ENCODE measurements at places on chromosomes 2 and 18. TPM values are rescaled to one million over a fixed set of nuclear protein-coding genes. Genes with fewer than 3 reads are reported as not detected.

The EMILIN1 gene
- 0.19 TPM for total RNA-seq

The GALNT3 gene
- total RNA-seq: 75.0 TPM

The RFX8 gene
- not detected for total RNA-seq

The NGEF gene
- total RNA-seq: 1.3 TPM

The PLA2R1 gene
- total RNA-seq: 5.8 TPM

The POTEC gene
- not detected for total RNA-seq

The ANO7 gene
- total RNA-seq: 8.0 TPM

The NOL4 gene
- not detected for total RNA-seq

The GPR55 gene
- total RNA-seq: not detected

The MALL gene
- 72.6 TPM for total RNA-seq

The RRM2 gene
- total RNA-seq: 154 TPM

GRCh38 chr2:20416723-20417122, 30.2 kb upstream of the RHOB start:
- DNase-seq: no peak

DNA sequence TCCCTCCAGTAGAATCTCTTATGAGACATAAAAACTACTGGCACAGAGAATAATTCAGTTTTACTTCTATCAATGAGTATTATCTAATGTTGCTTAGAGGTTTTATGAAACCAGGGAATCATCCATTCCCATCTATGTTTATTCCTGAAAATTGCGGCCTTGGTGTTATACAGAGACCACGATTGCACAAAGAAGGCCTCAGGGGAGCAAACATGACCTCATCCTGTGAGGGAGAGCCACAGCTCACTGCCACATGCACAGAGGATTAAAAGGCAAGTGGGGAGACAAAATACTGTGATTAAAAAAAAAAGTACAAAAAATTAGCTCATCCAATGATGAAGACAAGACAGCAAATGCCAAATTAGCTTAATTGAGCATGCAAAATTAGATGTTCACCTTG, 111.8 kb upstream of the SLC35G4 start:
- no peak for DNase-seq

DNA sequence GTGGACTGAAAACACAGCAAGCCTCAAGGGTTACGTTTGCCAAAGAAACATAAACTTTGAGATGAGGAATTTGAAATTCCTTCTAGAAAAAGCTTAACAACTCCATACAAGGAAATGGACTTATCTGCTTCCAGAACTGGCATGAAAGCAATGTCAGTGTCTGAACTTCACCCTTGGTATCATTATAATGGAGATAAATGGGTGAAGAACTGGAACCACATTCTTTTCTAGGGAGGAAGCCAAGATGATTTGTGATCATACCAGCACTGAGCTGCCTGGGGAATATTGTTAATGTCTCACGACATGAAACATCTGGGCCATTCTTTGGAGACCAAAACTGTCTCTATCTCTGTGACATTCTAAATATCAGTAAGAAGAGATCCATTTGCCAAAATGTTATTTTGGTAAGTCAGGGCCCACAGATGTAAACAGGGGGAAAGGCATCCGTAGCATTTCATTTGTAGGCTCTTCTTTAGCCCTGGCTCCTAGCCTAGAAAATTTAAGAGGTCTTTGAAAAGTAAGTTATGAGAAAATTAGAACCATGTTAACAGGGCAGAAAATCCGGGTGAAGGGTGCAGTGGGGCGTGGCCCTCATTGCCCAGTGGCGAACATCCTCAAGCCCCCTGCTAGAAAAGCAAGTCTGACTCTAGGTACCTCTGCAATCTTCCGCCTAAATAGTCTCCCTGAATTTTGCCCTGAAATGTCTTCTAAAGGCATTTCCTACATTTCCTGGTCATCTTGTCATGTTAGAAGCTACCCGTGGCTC, 295.3 kb upstream of the EPAS1 start:
- no peak for DNase-seq

DNA sequence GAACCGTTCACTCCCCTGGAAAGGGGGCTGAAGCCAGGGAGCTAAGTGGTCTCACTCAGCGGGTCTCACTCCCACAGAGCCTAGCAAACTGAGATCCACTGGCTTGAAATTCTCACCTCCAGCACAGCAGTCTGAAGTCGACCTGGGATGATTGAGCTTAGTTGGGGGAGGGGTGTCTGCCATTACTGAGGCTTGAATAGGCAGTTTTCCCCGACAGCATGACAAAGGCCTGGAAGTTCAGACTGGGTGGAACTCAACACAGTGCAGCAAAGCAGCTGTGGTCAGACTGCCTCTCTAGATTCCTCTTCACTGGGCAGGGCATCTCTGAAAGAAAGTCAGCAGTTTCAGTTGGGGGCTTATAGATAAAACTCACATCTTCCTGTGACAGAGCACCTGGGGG, 292.5 kb downstream of the NUP35 start:
- no peak for DNase-seq

GRCh38 chr2:58609326-58609725, 368.2 kb upstream of the FANCL start:
- DNase-seq: no peak

DNA sequence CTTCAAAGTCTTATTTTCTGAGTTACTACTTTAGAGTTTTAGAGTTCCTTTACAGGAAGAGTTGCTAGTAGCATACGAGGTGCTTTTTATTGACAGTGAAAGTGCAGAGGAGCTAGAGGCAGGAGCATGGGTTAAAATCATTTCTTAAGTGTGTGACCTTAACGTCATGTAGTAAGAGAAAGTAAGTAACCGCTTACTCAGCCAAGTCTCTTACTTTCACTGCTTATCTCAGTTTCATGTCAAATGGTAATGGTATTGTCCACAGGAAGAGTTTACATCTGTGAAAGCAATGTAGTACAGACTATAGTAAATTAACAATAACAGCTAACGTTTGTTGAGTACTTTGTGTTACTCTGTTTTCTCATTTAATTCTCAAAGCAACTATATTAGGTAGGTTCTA, 12.6 kb downstream of the NDUFAF7 start:
- no peak for DNase-seq

DNA sequence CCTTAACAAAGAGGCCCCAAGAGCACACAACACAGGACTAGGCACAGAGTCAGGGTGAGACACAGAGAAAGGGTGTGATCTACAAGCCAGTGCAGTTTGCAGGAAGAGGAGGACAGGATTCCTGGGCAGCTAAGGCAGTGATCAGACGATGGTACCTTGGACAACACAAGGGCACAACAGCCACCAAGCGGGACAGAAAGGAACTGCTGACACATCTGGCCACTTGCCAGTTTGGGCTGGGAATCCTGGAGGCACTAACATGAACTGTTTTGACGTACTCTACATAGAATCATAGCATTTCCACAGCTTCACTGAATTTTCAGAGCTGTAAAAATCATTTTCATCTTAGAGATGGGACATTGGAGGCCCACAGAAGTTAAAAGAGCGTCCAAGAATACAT, 221.5 kb upstream of the SLC35G4 start:
- DNase-seq: peak; percentile 76

DNA sequence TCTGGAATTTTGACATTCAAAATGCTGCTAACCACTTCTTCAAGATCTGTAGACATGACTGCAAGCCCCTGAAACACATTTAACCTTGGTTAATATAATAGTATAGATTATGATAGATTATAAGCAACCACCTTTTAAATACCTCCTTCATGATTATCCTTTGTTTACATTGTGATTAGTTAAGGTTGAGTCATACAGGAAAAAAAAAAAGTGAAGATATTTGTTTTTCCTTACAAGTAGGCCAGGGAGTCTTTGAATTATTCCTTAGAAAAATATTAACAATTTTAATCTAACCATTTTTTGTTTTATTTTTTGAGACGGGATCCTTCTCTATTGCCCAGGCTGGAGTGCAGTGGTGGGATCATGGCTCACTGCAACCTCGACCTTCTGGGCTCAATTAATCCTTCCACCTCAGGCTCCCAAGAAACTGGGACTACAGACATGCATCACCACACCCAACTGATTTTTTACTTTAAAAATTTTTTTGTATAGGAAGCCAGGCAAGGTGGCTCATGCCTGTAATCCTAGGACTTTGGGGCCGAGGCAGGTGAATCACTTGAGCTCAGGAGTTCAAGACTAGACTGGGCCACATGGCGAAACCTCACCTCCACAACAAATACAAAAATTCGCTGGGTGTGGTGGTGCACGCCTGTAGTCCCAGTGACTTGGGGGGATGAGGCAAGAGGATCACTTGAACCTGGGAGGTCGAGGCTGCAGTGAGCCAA, 99.4 kb downstream of the SLC39A10 start:
- DNase-seq: peak; percentile 26

DNA sequence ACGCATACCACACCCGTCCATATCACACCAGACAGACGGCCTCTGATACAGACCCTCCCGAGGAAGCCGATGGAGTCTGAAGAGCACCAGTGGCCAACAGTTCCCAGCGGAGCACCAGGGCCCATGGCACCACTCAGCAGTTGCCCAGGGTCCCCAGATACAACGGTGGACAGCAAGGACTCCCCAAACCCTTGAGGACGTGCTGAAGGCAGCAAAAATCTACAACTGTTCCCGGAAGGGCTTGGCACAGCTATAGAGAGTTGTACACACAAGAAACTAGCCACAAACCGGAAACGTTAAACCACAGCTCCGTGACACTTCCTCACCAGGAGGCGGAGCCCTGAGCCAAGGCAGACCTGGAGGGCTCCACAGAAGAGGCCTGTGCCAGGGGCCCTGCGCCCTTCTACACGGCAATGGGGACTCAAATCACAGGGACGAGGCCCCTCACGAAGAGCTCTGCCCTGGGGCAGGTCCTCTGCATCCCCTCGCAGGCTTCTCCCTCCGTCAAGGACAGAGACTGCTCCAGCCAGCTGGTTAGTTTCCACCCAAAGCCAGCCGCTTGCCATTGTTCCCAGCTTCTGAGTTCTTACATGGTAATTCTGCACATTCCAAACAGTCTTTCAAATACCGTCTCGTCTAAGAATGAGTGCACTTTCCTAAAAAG, 133.4 kb downstream of the HDAC4 start:
- peak; percentile 51 for DNase-seq

DNA sequence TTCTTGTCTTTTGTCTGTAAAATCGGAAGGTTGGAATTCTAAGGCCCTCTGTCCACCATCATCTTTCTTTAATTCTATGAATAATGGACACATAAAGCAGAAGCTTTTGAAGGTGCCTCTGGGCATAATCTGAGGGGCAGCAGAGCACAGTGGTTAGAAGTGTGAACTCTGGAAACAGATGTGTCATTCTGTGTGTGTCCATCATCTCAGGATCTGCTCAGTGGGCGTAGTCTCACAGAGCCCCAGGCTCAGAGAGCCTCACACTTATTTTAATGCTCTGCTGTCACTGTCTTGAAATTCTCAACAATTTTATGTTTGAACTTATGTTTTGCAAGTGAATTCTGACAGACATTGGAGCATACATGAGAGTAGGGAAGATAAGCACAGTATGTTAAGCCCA, 31.0 kb upstream of the CCDC93 start:
- no peak for DNase-seq

DNA sequence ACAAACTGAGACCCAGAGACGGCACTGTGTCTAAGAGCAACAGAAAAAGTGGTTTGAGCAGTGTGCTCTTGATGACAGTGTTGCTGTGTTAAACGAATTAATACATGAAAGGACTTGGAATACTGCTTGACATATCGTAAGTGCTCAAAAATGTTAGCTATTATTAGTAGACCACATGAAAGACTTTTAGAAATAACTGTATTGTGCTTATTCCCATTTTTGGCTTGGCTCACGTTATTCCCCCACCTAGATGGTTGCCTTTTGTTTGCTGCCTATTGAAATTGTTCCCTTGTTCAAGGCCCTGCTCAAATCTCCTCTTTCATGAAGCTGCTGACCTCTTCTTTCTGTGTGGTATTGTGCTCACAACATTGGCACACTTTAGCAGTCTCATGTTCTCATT, 27.8 kb upstream of the C2orf74 start:
- no peak for DNase-seq

- DNase-seq: no peak
These were observed 56.5 kb upstream of the ATL2 start for GRCh38 chr2:38433607-38433975.

DNA sequence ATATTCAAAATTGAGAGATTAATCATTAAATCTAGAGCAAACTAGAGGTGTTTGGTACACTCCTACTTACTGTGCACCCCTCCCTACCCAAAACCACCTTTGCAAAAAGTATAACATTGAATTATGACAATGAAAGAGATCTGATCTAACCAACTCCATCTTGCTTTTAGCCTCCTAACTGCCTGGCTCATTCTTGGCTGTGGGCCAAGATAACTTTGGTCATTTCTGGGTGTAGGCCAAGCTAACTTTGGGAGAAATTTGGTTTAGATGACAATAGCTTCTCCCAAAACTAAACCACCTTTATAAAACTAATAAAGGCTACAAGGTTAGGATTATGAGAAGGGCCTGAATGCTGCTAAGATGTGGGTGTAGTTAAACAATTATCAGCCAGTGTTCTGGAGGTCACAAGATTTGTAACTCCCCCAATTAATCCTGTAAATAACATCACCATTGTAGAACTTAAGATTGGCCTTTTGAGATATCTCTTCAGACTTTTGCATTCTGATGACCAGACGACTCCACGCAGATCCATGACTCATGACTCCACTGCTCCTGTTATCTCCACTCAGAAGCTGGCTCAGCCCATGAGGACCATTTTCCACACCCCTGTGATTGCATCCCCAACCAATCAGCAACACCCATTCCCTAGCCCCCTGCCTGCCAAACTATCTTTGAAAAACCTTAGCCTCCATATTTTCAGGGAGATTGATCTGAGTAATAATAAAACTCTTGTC, 160.2 kb downstream of the FBXO15 start:
- DNase-seq: no peak

DNA sequence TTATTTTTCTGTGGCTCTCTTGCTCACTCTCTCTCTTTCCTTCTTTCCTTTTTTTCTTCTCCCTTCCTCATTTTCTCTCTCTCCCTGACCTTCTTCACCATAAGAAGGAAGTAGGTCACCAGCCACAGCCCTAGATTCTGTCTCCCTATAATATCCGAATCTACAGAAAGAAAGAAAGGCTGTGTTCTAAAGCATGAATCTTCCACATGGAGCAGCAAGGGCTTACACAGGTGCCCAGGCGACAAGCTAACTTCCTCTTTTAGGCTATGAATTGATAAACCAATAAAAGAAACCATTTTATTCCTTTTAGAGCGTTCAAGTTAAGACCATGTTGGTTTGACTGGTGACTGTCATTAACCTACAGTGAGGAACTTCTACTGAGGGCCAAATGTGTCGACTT, 49.3 kb downstream of the CACNB4 start:
- DNase-seq: no peak

DNA sequence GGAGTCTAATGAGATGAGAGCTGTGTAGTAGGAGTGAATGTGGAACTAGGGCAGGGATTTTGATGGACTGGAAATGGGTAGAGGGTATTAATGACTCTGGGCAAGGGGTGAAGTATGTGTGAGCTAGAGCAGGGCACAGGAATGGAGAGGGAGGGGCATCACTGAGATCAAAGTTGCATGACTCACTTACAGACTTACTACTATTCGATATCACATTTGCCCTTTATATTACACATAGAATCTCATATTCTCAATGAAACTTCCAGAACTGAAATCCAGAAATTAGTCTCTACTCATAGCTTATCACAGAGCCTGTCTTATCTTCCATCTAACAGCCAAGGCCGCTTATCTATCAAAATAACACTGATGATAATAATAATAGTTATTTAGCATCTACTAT, 20.0 kb upstream of the ITGB6 start:
- DNase-seq: no peak

GRCh38 chr18:39448942-39449341, 1883.3 kb upstream of the CELF4 start:
- no peak for DNase-seq

GRCh38 chr2:40405465-40405864, 46.4 kb downstream of the SLC8A1 start:
- no peak for DNase-seq
